ENCODE measurements at places on chromosomes 5 and 9.

DNA sequence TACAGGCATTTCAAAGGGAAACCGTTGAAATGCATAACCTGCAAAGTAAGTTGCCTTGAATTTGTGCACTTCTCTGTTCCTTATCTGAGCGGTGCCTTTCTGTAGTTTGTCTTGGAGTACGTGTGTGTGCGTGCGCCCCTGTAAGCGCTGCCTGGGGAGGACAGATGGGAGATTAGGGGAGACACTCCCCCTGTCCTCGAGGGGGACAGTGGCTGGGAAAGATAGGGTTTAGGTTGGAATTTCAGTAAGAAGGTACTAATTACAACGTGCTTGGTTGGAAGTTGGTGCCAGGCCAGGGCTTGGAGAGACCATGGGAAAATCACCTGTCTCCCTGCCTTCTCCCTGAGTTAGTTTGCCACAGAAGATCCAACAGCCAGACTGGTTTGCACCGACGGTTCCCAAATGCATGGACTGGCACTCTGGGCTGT is 73.2 kb downstream of the PIK3R1 start:
- no peak for DNase-seq

GRCh38 chr9:111828193-111828592 is 33.5 kb upstream of the SHOC1 start:
- no peak for DNase-seq

- DNase-seq: no peak
These were observed 593.2 kb upstream of the CLINT1 start for GRCh38 chr5:158451993-158452672.

DNA sequence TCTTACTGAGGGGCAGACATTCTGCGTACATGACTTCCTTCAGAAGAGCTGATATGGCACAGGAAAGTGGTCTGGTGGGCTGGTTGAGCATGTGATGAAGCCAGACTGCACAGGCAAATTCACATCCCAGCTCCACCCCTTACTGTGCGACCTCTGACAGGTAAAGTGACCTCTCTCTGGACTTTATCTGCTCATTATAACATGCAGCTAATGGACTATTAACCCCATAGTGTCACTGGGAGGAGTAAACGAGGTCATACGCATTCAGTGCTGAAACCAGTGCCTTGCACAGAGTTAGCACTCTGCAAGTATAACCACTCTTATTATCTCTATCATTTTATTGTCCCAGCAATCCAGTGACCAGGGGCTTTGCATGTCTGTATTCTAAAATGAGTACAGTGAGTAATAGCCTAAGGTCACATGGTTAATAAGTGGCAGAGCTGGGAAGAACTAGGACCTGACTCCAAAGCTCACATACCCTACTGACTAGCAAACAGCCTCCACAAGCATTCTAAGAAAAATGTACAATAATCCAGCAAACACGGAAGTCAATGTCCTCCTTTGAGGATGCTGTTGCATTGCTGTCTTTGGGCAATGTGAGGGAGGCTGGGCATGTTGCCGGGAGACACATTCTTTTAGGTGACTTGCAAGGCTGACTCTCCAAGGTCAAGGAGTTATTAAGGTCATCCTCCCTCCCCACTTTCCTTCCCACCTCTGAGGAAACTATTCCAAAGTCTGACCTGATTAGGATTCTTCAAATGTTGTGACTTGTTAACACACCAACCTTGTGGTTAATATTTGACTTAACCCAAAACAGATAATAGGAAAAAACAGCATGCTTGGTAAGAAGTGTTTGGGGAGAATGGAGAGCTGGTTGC is 19.0 kb downstream of the GLRX start:
- DNase-seq: no peak

- peak; percentile 55 for DNase-seq
These were observed at the start of gene PCDHGB3 for GRCh38 chr5:141369994-141370848. Gene PCDHGB3, plus strand, starts transcription at chr5:141370242. Its CDS starts 153 bp downstream, at chr5:141370395.

GRCh38 chr9:110687497-110687896 is 18.9 kb downstream of the MUSK start:
- no peak for DNase-seq

GRCh38 chr5:87069974-87070608 is 197.6 kb upstream of the RASA1 start:
- DNase-seq: peak; percentile 2

- no peak for DNase-seq
These were observed 611.1 kb downstream of the ACTL7B start for GRCh38 chr9:108244686-108245085.

DNA sequence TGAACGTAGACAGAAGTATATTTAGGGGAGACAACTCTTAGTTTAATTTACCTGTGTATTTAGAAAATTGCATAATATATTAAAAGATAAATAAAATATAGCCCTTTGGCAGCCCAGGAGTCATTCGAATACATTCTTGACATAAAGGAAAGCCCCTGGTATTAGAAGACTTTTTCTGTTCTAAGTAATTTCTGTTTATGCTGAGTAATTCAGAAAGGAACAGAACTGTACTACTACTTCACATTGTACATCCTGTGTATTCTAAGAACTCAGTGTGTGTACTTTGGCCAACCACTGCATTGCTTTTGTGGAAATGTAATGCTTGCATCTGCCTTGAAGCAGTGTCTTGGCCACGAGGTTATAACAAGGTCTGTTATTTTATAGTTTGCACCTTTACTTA is 136.4 kb downstream of the KDM4C start:
- DNase-seq: no peak

DNA sequence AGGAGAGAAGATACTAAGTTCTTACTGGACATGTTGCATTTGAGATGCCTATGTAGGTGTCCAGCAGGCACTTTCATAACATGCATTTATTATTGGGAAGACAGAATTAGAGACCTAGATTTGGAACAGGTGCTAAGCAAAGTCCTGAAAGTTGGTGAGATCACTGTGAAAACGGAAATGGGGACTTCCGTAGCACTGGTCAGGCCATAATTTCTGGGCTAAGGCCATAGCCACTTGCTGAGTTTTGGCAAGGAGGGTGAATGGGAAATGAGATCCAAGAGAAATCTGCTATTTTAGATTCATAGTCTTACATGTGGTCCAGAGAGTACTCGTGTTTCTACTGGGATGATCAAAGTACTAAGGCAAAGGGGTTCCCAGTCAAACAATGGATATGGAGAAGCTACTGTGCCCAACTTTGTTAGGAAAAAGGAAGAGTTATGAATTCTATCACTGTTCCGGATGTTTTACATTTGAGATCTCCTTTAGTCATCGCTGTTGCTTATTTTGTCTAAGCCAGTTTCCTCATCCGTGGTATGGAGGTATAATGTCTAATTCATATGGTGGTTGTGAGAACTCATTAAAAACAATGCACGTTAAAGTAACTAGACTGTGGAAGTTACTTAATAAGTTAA is 33.4 kb downstream of the TEK start:
- no peak for DNase-seq

DNA sequence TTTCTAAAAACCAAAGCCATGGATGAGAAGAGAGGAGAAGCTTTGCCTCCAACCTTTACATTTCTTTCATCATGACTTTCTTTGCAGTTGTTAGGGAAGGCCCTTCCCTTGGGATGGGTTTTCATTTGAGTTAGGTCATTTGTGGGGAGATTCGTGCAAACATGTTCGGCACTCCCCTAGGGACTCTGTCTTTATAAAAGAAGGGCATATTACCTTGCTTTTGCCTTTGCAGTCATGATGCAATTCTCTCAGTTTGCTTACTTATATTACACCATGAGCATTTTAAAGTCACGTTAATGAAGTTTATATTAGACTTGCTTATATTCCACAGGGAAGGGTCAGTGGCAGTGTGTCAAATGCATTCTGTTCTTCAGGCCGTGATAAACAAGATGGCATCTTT is 289.3 kb upstream of the WWC1 start:
- DNase-seq: no peak

DNA sequence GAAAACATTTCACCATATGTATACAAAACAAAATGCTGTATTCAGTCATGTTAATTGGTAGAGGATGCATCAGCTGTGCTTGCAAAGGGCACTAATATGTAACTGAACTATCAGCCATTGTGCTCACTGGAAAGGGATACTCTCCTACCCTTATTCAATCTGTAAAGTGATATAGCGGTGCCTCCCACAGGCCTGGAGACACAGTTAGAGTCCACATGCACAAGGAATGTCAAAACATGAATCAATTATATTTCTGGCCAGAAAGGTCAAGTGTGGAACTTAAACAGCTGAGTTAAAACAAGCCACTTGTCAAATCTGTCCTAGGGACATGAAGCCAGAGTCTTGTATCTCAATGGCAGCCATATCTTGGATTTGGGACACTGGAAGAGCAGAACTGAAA is 71.2 kb upstream of the IZUMO3 start:
- no peak for DNase-seq

DNA sequence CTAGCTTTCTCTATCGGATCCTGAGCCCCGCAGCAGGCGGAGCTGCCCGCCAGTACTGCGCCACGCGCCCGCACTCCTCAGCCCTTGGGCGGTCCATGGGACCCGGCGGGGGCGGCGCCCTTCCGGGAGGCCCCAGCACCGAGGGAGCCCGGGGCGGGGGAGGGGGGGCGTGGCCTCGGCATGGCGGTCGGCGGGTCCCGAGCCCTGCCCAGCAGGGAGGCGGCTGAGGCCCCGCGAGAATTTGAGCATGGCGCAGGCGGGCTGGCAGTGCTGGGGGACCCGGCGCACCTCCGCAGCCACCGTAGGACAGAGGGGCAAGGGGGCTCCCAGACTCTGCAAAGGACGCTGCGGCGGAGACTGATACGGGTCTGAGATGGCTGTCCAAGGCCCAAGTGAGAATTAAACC is 6.8 kb downstream of the ZDHHC11B start:
- no peak for DNase-seq

GRCh38 chr9:114055894-114056293 is 22.2 kb downstream of the AMBP start:
- no peak for DNase-seq

DNA sequence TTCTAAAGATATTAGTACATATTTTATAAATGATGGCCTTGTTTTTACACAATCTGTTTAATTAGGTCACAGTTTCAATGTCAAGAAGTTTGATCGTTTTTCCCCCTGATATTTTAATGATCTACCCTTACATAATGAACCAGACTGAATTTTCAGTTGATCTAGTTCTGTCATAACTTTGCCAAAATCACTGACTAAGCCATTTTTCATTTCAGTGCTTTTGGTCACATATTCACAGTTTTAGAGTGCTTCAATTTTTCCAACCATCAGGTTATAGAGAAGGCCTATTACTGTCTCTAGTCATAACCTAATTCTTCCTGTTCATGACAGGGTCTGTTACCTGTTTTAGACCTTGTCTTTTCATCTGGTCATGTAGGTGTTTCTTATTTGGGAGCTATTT is 577.9 kb upstream of the PTPRD start:
- no peak for DNase-seq

- no peak for DNase-seq
These were observed 111.2 kb downstream of the ADAMTS2 start for GRCh38 chr5:179233909-179234562.

GRCh38 chr9:125942125-125942524 is 195.0 kb downstream of the PBX3 start:
- no peak for DNase-seq

GRCh38 chr9:116726602-116727001 is 39.5 kb downstream of the TRIM32 start:
- DNase-seq: no peak

GRCh38 chr9:126499005-126499910 is 114.5 kb upstream of the LMX1B start:
- DNase-seq: no peak

- no peak for DNase-seq
These were observed 62.0 kb upstream of the MEF2C start for GRCh38 chr5:88944751-88945531.

DNA sequence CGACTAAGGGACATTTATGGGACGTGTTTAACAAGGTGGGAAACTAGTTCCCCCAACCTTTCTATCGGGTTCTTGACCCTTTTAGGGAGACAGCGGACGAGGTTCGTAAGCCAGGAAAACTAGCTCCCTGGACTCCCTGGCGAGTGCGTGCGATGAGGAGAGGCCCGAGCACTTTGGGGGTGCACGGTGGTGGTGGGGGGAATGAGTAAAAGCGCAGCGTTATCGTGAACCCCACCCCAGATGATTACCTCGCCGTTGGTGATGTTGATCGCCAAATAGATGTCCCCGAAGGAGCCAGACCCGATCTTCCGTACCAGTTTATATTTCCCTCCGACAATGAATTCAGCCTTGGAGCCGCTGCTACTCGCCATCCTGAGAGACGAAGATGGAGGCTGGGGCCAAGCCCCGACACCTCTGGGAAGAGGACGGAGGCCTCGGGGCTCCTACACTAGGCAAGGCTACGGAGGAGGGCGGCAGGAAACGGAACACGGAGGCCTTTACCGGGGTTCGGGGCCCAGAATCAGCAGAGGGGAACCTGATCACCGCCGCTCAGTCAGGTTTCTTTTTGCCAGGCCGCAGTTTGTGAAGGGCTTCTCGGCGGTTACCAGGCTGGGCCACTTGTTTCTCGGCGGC is 529 bp downstream of the CSNK1A1 start:
- DNase-seq: no peak

GRCh38 chr9:123138163-123138562 is 104.7 kb downstream of the GPR21 start:
- no peak for DNase-seq

DNA sequence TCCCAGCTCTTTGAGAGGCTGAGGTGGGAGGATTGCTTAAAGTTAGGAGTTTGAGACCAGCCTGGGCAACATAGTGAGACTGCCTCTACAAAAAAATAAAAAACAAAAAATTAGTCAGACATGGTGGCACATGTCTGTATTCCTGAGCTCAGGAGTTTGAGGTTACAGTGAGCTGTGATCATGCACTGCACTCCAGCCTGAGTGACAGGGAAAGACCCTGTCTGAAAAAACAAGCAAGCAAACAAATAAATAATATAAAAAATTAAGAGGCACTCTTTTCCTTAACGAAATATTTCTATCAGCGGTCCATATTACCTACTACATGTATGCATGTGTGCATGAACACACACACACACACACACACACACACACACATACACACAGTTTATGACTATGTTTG is 20.9 kb upstream of the FOCAD start:
- no peak for DNase-seq

DNA sequence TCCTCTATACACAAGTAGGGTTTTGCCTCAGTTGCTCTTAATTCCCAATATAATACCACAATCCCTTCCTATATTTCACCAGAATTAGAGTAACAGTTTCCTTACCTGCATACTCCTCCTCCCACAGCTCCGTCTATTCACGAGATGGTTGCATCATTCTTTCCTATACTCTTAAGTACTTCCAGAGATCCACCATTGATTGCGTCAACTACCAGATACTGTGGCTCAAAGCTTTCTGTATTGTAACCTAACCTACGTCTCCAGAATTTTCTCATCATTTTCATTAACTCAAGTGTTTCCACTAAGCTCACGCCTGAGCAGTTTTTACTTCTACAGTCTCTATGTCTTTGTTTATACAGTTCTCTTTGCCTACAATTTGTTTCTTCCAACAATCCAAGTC is 31.2 kb upstream of the MINAR2 start:
- no peak for DNase-seq

- DNase-seq: no peak
These were observed 1278.7 kb downstream of the CDH12 start for GRCh38 chr5:21574438-21574837.
